Motor neuron (in vitro differentiated cells): ENCODE measurements at places on chromosomes 4 and X.

DNA sequence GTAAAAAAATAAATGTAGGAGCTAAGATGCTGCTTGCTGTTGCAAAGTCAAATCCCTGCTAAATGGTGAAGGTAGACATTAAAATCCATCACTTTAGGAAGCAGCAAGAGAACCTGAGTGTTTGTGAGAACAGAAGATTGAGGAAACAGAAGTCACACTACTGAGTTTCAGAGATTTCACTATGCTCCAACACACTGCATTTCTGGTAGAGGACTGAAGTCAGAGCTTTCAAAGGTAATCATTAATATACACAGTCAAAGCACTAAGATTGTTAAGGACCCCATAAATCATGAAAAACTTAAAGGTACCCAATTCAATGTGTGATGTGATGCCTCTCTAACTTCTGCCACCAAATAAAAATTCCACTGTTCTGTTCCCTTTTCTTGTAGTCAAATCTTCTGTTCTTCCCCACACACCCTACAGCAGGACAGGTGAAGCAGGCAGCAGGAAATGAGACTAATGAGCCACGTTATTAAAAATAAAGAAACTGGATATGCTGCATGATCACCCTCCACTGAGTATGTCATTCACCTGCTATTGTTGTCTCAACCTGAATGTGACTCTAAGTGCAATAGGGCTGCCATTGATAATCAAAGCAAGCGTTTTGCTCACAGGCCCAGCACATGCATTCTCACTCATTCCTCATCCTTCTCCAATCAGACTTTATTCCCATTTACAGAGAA, 28.9 kb upstream of the APELA start:
- no peak for ATAC-seq

DNA sequence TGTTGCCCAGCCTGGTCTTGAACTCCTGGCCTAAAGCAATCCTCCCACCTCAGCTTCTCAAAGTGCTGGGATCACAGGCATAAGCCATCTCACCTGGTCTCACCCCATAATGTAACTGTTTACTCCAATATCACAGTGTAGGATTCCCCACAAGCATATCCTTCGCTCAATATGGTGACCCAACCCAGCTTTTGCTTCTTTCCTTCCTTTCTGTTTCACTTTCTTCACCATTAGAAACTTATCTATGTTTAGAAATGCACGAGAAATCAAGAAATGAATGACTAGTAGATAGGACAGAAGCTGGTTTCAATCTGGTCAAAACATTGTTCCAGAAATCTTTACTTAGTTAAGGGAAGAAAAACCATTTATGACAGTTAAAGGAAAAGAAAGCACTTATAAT, 18.9 kb downstream of the TSPAN5 start:
- no peak for ATAC-seq

DNA sequence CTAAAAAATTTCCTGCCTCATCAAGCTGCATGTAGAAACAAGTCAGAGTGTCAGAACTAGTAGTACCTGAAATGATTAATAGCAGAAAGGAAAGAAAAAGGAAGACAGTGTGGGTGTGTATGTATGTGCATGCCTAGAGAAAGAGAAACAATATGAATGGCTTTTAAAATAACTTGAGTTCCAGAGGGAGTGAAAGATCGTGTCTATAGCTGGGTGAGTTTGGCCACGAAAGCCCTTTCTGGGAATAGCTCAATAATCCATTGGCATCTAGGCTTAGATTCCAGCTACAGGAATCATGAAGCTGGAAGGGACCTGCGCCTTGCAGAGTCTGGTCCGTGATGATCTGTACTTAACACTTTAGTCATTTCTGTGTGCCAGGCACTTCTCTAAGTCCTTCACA, 195.6 kb downstream of the RAPGEF2 start:
- no peak for ATAC-seq

- no peak for ATAC-seq
Observed at GRCh38 chr4:45349859-45350258, 623.5 kb upstream of the GNPDA2 start.

- ATAC-seq, result no peak
Observed at GRCh38 chr4:184267206-184267608, 49.5 kb upstream of the ENPP6 start.

DNA sequence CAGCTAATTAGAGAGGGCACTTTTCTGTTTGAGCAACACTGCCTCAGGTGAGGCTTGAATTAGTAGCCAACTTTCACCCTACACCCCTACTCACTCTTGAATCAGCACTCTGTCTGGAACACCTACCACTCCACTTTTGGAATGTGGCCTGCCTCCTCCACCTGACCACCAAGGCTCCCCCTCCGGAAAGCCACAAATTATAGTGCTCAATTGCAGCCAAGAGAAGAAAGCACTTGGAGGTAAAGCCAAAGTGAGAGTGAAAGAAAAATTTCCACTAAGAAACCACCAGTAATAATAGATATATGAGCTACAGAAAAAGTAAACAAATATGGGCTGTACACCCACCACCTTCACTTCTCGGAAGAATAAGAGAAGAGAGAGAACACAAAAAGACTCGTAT, 41.1 kb downstream of the PPP3CA start:
- no peak for ATAC-seq

- no peak for ATAC-seq
Observed at GRCh38 chr4:108622022-108622421, 1.6 kb downstream of the RPL34 start.

DNA sequence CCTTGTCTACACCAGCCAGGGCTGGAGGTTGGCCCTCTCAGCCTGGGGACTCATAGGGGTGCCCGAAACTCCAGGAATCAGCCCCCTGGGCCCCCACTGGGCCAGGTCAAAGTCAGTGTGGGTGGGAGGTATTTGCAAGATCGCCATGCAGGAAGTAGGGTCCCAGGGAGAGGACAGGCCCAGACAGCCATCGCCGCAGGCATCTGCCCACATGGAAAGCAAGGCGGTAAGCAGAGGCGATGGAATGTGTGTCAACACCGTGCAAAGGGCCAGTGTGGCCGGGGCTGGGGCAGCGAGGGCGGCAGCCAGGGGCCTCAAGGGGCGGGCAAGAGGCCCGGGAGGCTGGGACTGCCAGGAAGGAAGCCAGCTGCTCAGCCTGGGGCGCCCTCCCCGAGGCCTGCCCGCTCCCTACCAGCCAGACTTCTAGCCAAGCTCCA, 19.3 kb upstream of the DUSP9 start:
- no peak for ATAC-seq
